Activated CD4-positive, alpha-beta memory T cell treated with anti-CD3 and anti-CD28 coated beads for 36 hours (primary cell): ENCODE measurements at places on chromosomes 4 and X. TPM values are rescaled to one million over a fixed set of nuclear protein-coding genes. Genes with fewer than 3 reads are reported as not detected.

DNA sequence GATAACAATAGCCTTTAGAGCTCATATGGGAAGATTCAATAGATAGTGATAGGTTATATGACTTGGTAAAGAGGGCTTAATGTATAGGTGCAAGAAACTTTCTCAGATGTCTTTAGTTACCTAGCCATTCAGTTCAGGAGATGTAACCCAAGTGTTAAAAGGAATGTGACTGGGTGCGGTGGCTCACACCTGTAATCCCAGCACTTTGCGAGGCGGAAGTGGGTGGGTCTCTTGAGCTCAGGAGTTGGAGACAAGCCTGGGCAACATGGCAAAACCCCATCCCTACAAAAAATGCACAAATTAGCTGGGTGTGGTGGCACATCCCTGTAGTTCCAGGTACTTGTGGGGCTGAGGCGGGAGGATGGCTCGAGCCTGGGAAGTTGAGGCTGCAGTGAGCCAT is 7.9 kb downstream of the TET2 start:
- no peaks in the 10 kb centered on the region for H3K27me3 ChIP-seq
- H3K27ac ChIP-seq = no peak overlapping the region
- H3K36me3 ChIP-seq = peaks cover 4% of the 10 kb centered on the region
- H3K4me1 ChIP-seq = peaks cover 38% of the 10 kb centered on the region
- H3K4me3 ChIP-seq = no peak overlapping the region

DNA sequence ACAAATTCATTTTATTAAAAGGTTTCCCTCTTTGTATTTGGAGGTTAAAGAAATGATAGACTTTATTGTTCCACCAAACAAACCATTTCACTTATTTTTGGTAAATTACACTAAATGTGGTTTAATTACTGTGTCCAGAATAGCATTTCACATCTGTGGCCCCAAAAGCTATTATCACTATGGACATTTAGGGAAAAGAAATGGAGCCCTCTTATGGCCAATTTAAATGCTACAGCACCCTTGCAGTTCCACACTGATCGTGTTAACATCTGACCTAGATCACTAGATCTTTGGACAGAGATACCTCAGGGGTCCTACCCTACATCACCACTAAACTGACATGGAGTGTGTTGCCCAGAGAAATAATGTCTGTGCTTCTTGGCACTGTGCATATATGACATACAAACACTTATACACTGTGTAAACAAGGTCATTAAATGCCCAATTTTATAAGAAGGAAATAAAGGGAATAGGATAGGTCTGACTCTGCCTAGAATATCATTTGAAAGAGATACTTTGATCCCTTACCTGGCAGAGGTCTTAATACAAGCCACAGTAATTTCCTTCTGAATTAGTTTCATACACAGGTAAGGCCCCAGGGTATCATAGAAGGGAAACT is 163.9 kb downstream of the KDR start:
- DNase-seq = no peak
- no peaks in the 10 kb centered on the region for H3K27me3 ChIP-seq
- peaks cover 16% of the 10 kb centered on the region for H3K4me1 ChIP-seq
- H3K4me3 ChIP-seq = no peak overlapping the region

DNA sequence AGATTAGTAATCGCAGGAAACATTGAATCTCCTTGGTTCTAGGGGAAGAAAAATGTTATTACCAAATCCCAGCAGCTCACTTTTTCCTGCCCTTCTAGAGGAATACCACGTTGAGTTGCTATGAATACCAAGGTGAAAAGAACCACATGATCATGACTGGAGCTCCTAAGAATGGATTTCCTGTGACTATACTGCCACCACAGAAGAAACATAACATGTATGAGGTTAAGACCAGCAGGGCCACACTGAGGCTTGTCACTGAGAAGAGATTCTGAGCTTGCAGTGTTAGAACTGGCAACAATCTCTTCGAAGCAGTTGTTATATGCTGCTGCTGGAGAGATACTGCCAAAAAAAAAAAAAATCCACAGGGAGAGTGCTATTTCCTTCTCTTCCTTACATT is 1235.3 kb downstream of the FSTL5 start:
- no peak overlapping the region for H3K4me3 ChIP-seq
- no peak for DNase-seq
- no peaks in the 10 kb centered on the region for H3K36me3 ChIP-seq
- no peaks in the 10 kb centered on the region for H3K27me3 ChIP-seq
- H3K27ac ChIP-seq = no peak overlapping the region
- H3K4me1 ChIP-seq = no peaks in the 10 kb centered on the region

GRCh38 chr4:24917076-24917856 is 4.4 kb upstream of the CCDC149 start:
- no peak overlapping the region for H3K4me3 ChIP-seq
- peaks cover 15% of the 10 kb centered on the region for H3K27me3 ChIP-seq
- H3K36me3 ChIP-seq = no peaks in the 10 kb centered on the region
- no peak overlapping the region for H3K27ac ChIP-seq
- DNase-seq = no peak

GRCh38 chrX:39896951-39897740 is 200.6 kb downstream of the BCOR start:
- no peak overlapping the region for H3K4me3 ChIP-seq
- peaks cover 2% of the 10 kb centered on the region for H3K27me3 ChIP-seq
- H3K4me1 ChIP-seq = no peaks in the 10 kb centered on the region
- H3K27ac ChIP-seq = no peak overlapping the region

- H3K27me3 ChIP-seq = no peaks in the 10 kb centered on the region
- DNase-seq = no peak
- peaks cover 10% of the 10 kb centered on the region for H3K4me1 ChIP-seq
- no peak overlapping the region for H3K27ac ChIP-seq
- no peak overlapping the region for H3K4me3 ChIP-seq
These were observed 17.0 kb downstream of the LAMP2 start for GRCh38 chrX:120452131-120452530.

DNA sequence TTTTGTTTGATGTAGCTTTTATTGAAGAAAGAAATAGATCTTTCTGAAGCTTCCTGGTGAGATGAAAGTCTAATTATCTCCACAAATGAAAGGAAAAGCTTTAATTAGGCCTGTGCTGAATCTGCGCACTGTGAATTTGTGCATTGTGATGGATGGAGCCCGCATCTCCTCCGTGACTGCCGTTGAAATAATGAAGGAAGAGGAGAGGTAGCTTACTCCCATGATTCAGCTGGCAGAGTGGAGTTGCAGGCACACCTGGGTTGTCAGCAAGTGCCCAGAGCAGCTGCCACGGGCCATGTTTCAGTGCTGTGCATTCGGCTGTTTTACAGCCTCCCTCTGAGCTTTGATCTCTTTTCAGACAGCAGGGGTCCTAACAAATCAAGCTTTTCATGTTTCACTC is 735.3 kb upstream of the TENM3 start:
- no peaks in the 10 kb centered on the region for H3K36me3 ChIP-seq
- H3K27ac ChIP-seq = no peak overlapping the region
- no peaks in the 10 kb centered on the region for H3K4me1 ChIP-seq
- no peaks in the 10 kb centered on the region for H3K27me3 ChIP-seq
- DNase-seq = no peak
- no peak overlapping the region for H3K4me3 ChIP-seq

- H3K36me3 ChIP-seq = no peaks in the 10 kb centered on the region
- no peak overlapping the region for H3K4me3 ChIP-seq
- no peak overlapping the region for H3K27ac ChIP-seq
- H3K4me1 ChIP-seq = no peaks in the 10 kb centered on the region
These were observed 90.5 kb upstream of the WDR1 start for GRCh38 chr4:10207116-10207515.

GRCh38 chr4:146247356-146247755 is 33.0 kb downstream of the REELD1 start:
- no peaks in the 10 kb centered on the region for H3K36me3 ChIP-seq
- H3K27ac ChIP-seq = no peak overlapping the region
- no peak for DNase-seq
- no peak overlapping the region for H3K4me3 ChIP-seq

DNA sequence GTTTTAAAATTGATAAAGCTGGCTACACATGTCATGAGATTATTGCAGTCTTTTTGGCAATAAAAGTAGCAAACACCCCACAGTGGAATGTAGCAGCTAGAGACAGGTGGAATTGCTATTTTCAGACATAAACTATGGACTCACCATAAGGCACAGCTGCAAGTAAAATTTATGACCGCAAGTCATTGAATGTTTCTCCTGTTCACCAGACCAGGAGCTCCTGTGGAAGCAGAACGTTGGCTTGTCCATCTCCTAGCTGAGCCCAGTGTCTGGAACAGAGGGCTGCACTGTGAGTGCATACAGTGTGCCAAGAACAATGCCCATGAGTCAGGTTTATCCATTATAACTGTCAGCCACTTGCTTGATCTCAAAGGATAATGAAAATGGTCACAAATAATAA is 538.2 kb downstream of the INPP4B start:
- peaks cover 42% of the 10 kb centered on the region for H3K4me1 ChIP-seq
- H3K36me3 ChIP-seq = peaks cover 45% of the 10 kb centered on the region
- no peak for DNase-seq
- no peaks in the 10 kb centered on the region for H3K27me3 ChIP-seq

GRCh38 chr4:142281999-142282398 is 564.1 kb downstream of the INPP4B start:
- no peak overlapping the region for H3K27ac ChIP-seq
- H3K27me3 ChIP-seq = no peaks in the 10 kb centered on the region
- no peak overlapping the region for H3K4me3 ChIP-seq
- DNase-seq = no peak
- H3K4me1 ChIP-seq = peaks cover 30% of the 10 kb centered on the region
- peaks cover 6% of the 10 kb centered on the region for H3K36me3 ChIP-seq

Gene KLB
- not detected for total RNA-seq

Gene GC
- not detected for total RNA-seq

Gene BMX
- total RNA-seq = not detected
